ENCODE measurements at places on chromosomes 6 and 20.
A peak's percentile ranks its signal among the peaks of the same experiment; 100 is the strongest.

DNA sequence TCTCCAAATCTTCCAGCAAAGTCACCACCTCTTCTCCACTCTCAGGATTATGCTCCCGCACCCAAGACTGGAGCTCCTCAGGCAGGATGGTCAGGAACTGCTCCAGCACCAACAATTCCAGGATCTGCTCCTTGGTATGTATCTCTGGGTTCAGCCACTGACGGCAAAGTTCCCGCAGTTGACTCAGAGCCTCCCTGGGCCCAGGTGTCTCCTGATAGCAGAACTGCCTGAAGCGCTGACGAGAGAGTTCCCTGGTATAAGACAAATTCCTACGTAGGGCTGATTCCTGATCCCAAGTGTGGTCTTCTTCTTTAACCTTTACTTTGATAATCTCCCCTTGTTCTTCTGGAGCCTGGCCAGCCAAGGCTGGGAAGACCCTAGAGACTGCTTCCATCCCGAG, 60.6 kb downstream of the GPX5 start:
- DNase-seq = no peak

- no peak for DNase-seq
Measured at GRCh38 chr6:158627168-158627939, 17.2 kb downstream of the DYNLT1 start.

DNA sequence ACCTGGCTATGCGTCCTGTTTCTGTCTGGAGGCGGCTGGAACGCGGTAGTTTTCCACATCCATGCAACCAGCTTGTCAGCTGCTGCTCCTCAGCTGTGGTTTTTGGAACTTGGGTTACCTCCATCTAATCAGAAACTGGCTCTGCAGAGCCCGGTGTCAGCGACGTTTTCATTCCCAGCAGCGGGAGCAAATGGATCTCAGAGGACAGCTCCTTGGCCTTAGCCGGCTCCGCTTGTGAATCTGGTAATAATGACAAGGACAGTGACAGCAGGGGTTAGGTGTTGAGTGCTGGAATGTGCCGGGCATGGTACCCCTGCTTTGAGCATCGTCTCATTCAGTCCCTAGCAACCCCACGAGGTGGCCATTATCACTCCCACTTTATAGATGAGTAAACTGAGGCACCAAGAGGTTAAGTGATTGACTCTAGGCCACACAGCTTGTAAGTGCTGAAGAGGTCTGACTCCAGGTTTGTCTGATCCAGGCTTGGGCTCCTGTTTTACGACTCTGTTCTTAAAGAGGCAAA, 1.3 kb downstream of the SLCO4A1 start:
- DNase-seq = no peak

DNA sequence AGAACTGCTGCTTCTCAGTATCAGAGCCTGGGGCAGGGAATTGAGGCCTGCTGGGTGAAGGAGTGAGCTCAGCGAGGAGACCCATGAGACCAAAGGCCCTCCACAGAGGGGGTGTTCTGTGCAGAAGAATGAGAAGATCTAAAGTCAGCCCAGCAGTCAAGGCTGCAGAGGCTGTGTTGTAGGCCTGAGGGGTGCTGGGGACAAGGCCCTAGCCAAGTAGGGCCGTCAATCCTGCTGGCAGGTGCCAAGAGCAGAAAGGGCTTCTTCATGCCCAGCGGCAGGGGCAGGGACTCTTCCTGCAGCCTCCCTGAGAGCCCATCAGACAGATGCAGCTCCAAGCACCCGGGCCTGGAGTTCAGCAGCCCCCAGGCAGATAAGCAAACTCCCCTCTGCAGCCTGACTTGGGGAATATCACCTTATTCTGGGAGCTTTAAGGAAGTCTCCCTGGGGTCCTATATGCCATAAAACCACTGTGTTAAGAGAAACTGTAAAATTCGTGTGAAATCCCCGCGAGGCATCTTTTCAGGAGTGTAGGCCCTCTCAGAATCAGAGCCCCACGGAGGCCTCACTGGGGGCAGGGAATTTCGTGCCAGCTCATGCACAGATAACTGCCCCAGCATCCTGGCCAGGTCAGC, 9.0 kb downstream of the CCDC167 start:
- peak; percentile 27 for DNase-seq

DNA sequence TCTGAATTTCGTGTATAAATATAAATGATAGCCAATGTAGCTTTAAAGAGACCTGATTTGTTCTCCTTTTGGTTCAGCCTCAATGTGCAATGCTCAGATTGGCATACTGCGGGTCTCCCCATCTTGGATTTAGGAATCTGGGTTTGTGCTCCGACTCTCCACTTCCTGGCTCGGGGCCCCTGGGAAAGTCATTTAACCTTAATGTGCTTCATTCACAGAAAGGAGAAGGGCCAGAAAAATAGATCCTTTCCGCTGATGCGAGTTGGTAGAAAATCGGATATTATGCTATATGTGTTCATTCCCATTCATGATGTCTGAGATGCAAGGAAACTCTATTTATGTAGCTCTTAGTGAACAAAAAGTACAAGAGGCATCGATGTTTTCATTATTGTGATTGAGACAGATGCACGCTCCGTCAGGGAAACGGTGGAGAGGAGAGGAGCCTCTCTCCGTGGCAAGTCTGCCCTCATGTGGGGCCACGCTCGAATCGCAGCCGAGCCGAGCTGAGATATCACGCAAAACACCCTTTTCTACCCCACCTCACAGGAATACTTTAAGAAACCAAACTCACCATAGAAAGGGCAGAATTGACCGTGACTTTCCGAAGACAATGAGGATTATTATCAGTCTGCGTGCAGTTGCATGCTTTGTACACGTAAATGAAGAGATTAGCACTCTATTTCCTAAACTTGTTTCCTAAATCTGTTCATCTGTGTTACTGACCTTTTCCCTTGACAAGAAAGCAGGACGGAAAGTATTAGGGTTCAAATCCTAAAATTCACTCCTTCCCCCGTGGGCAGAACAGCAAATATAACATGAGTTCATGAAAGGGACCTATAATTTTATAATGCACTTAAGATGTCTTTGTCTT, 136.6 kb downstream of the COL9A1 start:
- no peak for DNase-seq

All from sigmoid colon (tissue), 7 donors.